ENCODE measurements at places on chromosomes 13 and 19.

DNA sequence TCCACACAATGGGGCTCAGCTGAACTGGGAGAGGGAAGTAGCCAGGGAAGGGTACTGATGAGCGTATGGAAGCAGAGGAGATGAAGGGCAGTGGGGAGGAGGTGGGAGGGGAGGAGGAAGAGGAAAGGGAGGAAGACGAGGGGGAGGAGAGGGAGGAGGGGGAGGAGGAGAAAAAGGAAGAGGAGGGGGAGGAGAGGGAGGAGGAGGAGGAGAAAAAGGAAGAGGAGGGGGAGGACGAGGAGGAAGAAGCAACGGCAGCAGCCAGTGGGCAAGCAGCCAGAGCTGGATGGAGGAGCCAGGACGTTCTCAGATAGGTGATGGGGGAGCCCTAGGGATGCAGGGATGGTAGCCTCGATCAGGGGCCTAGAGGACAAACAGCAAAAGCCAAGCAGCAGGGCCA, 5.6 kb downstream of the CERS4 start:
- DNase-seq: peak; percentile 12

DNA sequence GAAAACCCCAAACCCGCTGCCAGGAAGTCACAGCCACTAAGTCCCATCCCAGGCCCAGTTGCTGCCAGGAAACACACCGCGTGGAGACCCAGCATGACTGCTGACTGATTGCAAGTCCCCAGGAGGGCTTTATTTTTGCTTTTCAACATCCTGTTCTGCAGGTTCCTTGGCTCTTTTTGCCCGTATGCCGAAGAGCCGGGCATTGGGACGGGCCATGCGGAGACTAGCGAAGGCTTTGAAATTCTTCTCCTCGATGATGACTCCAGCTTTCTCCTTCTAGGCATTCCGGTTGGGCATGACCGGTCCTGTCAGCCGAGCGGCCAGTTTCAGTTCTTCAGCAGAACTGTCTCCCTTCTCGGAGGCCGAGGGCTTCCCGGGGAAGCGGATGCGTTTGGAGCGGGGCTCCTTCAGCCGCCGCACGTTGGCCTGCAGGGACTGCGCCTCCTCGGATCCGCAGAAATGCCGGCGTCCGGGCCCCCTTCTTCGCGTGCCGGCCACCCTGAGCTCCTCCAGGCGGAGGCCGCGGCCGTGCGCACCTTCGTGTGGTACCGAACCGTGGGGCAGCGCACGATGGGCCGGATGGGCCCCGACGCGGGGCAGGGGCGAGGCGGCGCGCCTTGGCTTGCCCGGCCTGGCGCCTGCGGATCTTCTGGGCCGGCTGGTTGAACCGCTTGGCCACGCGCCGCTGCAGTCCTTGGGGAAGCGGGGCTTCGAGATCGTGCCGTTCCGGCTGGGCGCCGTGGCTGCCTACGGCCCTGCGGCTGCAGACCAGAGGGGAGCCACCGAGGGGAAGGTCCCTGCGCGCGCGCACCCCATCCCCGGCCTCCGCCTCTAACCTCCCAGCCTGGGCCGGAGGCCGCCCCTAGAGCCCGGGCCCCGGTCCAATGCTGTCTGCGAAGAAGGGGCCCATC, 15.2 kb downstream of the ZSCAN5C start:
- peak; percentile 24 for DNase-seq

GRCh38 chr13:47134939-47135489, 238.2 kb upstream of the HTR2A start:
- no peak for DNase-seq

DNA sequence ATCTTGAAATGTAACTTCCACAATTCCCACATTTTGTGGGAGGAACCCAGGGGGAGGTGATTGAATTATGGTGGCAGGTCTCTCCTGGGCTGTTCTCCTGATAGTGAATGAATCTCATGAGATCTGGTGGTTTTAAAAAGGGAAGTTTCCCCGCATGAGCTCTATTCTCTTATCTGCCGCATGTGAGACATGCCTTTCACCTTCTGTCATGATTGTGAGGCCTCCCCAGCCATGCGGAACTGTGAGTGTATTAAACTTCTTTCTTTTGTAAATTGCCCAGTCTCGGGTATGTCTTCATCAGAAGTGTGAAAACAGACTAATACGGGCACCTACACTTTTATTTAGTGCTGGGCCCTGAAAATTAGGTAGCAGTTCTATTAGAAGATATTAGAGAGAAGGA, 45.8 kb downstream of the TNFSF13B start:
- no peak for DNase-seq

GRCh38 chr13:113653264-113654174, 4.5 kb downstream of the ATP4B start:
- DNase-seq: no peak

DNA sequence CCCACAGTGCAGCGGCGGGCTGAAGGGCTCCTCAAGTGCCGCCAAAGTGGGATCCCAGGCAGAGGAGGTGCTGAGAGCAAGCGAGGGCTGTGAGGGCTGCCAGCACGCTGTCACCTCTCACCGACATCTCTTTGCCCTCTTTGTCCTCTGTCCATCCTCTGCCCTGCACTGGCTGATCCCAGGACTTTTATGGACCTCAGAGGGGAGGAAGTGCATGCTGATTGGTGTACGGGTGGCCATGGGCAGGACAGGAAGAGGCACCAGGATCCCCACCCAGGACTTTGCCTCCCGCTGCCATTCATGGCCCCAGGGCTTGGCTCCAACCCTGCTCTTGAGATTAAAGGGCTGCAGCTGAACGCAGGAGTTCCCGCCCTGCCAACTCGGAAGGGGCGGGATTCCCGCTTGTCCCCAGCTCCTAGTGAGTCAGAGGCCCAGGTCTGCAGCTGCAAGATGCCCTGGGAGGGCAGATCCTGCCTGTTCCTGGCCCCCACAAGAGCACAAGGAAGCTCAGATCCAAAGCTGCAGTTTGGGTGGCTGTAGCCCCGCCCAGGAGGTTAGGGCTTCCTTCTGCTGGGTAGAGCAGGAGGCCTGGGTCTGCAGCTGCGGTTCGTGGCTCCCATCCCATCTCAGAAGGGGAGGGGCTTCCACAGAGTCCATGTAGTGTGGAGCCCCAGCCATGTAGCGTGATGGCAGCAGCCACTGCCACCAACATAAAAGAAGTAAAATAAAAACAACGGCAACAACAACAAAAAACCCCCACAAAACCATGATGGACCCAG, 1716.7 kb downstream of the SLITRK1 start:
- DNase-seq: no peak

- DNase-seq: no peak
Observed at GRCh38 chr19:39645800-39646411, 9.8 kb upstream of the LGALS16 start.

DNA sequence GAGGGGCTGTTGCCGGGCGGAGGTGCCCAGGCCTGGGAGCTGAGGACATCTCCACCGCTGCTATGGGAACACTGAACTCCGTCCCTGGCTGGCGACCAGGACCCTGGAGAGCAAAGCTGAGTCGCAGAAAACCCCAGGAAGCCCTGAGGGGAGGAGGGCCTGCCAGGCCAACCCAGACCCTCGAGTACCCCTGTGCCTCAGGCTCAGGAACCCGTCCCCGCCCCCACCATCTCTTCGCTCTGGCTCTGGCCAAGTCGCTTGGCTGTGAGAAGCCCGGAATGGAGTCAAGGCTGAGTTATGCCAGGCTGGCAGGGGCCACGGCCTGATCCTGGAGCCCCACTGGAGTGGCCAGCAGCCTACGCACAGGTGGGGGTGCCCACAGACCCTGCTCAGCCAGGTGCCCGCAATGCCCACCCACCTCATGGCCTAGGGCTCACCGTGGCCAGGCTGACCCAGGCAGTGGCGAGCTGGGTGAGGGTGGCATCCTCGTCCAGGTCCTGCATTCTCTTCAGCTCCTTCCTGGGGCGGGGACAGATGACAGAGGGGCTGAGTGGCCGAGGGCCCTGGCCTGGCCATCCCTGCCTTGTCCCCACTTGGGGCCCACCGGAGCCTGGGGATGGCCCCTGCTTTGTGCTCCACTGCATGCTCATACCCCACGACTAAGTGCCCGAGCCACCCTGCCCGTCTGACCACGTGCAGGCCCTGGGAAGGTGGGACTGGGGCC, 8.5 kb upstream of the CERS1 start:
- DNase-seq: no peak

DNA sequence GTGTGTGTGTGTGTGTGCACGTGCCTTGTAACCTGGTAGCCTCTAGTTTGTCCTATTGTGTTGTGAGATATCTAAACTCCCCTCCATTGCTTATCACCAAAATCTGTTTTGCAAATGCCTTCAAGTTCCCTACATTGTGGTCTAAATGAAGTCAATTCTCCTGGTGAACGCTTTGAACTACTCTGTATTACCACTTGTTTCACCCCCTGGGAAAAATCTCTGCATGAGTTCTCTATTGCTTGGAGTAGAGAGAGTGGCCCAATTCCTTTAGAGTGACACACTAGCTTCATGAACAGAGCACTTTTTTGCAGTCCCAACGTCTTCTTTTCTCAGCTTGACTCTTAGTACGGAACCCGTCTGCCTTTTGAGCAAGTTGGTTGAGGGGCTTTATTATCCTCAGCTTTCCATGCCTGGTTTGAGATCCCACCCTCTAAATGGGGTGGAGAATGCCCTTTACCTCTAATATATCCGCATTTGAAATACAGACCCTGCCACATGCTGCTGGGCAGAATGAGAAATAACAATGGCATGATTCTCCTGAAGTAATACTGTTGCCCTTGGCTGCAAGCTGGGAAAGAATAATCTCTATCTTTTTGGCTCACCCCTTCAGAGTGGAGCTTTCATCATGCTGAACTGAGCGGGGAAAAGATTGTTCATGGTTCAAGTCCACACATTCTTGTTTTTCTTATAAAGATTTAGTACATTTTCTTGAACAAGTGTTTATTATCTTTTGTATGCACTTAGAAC, 2545.3 kb downstream of the PCDH9 start:
- no peak for DNase-seq

GRCh38 chr19:21709464-21709863, 57.9 kb downstream of the ZNF100 start:
- no peak for DNase-seq

GRCh38 chr19:50998061-50998460, 3.3 kb downstream of the KLK8 start:
- DNase-seq: no peak

GRCh38 chr13:96252903-96253302, 163.0 kb downstream of the HS6ST3 start:
- no peak for DNase-seq

GRCh38 chr19:36876993-36877938, 26.6 kb downstream of the ZNF345 start:
- no peak for DNase-seq

GRCh38 chr19:29266603-29267002, 53.7 kb upstream of the UQCRFS1 start:
- DNase-seq: no peak

DNA sequence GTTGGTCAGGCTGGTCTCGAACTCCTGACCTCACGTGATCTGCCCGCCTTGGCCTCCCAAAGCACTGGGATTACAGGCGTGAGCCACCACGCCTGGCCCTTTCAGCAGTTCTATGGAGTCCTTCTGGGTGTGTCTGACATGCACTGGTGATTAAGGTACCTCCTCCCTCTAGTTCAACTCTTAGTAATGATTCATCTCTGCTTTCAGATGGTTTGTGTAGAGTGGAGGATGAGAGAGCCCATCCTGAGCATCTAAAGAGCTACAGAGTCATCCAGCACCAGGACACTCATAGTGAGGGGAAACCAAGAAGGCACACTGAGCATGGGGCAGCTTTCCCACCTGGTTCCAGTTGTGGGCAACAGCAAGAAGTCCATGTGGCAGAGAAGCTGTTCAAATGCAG, 8.2 kb downstream of the ZNF584 start:
- DNase-seq: no peak

DNA sequence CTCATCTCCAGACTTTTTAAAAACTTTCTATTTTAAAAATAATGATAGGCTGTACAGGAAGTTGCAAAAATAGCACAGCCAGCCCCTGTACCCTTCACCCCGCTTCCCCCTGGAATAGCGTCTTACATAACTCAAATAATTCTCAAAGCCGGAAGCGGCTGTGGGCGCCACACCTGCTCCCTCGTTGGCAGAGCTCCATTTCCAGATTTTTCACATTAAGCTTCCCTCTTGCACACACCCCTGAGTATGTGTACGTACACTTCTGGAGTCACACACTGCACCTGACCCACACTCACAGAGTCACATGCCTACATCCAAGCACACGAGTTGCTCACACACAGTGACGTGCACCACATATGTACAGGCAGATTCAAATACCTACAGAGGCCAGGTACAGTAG, 24.9 kb upstream of the DPP9 start:
- DNase-seq: no peak

DNA sequence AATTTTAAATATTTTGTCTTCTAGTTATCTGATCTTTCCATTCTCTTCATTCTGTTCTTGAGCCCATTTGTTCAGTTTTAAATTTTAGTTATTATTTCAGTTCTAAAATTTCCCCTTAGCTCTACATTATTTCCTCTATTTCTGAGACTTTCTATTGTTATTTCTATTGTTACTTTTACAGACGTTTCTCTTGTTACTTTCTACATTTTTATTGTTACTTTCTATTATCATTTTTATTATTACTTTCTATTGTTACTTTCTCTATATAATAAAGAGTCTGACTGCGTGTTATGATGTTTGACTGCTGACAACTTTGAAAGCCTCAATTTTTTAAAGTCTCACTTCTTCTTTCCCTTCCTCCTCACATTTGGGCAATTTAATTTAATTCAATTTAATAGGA, 915.7 kb upstream of the PCDH20 start:
- DNase-seq: no peak

DNA sequence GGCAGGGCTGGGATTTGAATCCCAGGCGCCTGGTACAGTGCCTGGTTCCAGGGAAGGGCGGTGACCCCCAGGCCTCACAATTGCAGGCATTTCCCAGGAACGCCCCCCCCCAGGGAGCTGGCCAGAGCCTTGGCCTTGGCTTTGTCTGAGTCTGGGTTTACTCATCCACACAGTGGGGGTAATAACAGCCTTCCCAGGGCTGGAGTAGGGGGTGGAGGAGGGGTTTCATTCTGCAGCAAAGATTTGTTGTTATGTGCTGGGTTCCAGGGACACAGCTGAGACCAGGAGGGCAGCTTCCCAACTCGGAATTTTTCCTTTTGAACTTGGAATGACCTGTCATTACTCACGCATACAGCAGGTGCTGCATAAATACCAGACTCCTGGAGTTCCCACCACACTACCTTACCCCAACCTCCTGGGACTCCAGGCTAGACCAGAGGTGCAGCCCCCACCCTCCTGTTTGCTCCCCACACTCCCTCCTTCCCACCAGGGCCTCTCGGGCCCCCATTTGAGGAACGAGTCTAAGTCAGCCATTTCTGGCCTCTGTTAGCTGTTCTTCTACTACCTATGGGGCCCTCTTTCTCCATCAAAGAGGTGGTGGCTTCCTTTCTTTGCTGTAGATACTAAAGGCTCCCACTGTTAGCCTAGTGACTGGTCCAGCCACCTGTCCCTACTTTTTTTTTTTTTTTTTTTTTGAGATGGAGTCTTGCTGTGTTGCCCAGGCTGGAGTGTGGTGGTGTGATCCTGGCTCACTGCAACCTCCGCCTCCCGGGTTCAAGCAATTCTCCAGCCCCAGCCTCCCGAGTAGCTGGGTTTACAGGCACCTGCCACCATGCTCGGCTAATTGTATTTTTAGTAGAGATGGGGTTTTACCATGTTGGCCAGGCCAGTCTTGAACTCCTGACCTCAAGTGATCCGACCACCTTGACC, 1.6 kb upstream of the ADAMTS10 start:
- no peak for DNase-seq

- DNase-seq: no peak
Observed at GRCh38 chr19:2613507-2614295, 88.8 kb downstream of the GNG7 start.

Data from inflammatory macrophage (primary cell).